Naive thymus-derived CD8-positive, alpha-beta T cell (primary cell): ENCODE measurements at places on chromosomes 11 and 22.

- DNase-seq: no peak
Observed at GRCh38 chr11:124519850-124520549, 23.5 kb downstream of the OR8B12 start.

DNA sequence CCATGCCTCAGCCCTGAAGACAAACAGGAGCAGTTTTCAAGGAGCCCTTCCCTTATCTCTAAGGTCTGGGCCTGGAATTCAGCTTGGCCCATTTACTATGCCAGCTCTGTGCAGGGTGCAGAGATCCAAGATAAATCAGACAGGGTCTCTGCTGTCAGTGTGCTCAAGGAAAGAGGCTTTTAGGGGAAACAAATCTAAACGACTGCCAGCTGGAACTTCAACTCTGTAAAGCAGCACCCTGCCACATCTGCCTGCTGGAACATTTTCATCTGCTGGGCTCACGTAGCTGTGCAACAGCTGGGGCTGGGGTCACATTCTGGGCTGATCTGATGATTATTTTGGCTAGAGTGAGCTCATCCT lies 19.8 kb upstream of the EHF start:
- no peak for DNase-seq

GRCh38 chr11:82105331-82105998 lies 628.2 kb downstream of the FAM181B start:
- DNase-seq: no peak

DNA sequence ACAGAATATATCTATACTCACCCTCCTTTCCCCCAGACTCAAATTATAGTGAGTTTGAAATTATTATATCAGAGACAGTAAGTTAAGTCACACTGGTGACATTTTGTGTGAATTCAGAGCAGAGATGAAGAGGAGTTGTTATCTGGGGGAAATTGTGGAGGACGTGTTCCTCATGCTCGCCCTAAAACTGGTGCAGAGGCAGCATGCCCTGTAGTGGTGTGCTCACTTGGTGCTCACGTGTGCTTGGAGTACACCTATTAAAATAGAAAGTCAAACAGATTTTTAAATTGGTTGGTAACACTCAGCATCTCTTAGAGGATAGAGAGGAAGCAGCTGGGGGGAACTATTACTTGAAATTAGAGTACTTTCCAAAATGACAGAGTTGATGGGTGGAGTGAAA lies 51.6 kb upstream of the ADSL start:
- DNase-seq: no peak

DNA sequence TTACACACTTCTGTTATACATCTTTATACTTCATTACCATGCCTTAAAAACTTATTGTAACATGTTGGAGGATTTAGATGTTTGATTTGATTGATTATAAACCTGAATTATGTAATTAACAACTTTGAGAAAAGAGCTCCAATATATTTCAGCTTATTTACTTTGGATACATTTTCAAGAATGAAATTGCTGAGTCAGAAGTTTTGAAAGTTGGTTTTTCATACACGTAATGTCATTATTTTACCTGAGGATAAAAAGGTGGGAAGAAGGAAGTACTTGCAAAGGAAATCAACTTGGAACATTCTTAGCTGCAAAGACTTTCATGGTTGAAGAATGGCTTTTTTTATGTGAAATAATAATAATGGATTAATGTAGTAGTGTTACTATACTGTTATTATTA lies 677.2 kb downstream of the FAM181B start:
- no peak for DNase-seq

GRCh38 chr11:64019106-64020037 lies 16.4 kb upstream of the FLRT1 start:
- no peak for DNase-seq

DNA sequence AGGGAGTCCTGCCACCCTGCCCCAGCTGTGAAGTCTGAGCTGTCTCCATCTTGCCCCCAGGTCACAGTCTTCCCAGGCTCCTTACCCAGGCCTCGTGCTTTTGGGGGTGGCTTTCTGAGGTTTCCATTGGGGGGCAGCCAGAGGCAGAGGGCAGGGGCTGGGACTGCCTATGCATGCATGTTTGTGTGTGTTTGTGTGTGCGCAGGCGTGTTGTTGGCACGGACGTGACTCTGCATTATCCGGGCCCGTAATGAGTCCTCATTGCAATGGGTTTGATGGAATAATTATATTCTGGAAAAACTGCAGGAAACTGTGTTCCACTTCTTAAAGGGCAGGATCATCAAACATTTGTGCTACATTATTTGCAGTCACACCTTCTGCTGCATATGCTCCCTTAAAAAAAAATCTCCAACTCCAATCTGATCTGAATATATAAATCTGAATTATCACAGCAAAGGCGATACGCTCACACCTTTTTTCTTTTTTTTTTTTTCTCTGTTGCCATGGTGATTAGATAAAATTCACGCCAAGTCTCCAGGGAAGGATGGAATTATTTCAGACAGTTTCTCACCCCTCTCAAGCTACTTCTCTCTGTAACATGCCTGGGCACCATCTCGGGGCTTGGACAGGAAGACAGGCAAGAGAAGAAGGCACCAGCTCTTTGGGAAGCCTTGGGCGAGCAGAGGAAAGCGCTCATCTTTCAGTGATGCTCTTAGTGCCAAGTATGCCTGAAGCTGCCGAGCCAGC lies 45.9 kb downstream of the DSCAML1 start:
- no peak for DNase-seq

DNA sequence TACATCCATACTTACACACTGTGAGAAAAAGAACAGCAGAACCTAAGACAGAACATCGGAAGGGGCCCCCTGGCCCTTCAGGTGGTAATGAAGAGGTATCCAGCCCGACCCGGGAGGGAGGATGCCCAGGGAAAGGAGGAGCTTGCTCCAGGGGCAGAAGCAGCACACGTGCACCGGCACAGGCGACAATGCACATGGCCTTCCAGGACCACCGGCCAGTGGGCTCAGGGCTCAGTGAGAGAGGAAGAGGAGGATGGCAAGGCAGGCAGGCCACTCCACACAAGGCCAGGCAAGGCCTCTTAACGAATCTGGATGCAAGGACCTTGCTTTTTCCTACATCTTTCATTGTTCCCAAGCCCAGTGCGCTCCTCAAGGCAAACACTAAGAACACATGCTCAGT lies 52.6 kb downstream of the MICAL3 start:
- no peak for DNase-seq

DNA sequence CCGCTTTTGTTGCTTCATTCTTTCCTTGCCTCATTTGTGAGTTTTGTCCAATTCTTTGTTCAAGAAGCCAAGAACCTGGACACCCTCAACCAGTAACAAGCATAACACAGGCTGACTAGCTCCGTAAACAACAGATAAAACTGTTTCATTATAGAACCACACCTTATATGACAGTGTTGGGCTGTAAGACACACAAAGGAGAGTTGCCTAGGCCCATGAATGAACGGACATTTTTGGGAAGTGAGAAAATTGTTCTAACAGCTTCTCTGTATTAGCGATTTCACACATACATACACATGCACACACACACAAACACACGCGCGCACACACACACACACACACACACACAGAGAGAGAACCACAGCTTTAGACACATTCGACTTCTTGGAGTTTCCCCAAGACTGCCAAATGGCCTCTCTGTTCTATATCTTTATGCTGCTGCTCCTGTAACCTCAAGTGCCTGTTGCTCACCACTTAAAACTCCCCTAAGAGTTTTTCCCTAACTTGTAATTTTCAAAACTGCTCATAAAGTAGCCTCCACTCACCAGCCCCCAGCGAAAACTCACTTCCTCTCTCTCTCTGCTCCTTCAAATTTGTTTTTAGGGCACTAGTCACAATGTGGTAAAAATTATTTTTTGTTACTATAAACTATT lies 35.9 kb downstream of the CTSC start:
- DNase-seq: no peak

GRCh38 chr11:69874178-69874983 lies 55.2 kb upstream of the FGF3 start:
- no peak for DNase-seq

GRCh38 chr11:65420506-65420905 lies 2.1 kb upstream of the NEAT1 start:
- no peak for DNase-seq

- no peak for DNase-seq
Observed at GRCh38 chr11:61279934-61280659, 15.0 kb downstream of the VWCE start.

GRCh38 chr11:65499713-65500386 lies 1.0 kb downstream of the MALAT1 start:
- no peak for DNase-seq

DNA sequence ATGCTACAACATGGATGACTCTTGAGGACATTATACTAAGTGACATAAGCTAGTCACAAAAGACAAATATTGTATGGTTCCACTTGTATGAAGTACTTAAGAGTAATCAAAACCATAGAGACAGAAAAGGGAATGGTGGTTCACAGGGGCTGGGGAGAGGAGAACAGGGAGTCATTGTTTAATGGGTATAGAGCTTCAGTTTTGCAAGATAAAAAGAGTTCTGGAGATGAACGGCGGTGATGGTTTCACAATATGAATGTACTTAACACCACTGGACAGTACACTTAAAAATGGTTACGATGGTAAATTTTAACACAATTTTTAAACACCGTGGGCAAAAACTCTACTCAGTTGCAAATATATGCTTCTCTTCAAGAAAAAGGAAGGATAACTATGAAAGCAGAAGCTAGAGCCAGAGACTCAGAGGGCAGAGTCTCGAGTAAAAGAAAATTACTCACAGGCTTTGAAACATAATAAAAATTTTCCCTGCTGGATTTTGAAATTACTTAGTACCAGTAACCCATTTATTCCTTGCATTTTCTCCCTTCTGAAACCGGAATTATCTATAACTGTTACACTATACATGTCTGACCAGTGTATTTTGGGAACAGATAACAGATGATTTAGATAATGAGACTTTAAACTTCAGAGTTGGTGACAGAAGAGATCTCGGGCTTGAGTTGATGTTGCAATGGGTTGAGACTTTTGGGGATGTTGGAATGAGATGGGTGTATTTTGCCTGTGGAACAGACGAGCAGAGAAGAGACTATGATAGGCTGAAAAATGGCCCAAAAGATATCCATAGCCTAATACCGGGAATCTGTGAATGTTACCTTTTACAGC lies 15.0 kb downstream of the MRTFA start:
- no peak for DNase-seq

DNA sequence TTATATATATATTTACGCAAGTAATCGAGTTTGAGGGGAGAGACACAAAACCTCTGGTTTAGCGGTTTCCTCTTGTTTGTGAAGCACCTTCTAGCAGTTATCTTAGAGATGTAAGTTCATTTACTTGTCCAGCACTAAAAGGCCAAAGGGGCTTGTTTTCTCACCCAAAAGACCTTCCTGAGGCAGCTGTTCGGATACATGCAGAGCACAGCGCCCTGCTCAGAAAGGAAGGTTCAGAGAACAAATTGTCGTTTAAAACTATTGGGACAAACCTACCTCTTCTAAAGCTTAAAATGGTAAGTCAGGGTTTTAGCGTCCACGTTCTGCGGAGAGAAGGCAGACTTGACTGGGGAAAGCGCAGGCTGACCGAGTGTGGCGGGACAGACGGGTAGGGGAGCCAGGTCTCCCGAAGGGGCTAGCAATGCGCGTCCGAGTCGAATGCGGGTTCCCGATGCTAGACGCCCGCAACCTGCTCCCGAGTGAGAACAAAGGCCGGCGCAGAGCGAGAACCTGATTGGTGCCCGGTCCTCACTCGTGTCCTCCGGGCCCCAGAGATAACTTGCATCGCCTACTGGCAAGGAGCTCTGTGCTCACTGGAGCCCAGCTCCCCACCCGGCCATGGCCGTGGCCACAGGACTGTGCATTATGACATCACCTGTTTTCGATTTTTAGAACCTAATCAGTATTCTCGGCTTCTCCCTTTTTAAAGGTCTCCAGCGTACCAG lies 1.0 kb upstream of the SESN3 start:
- peak; percentile 60 for DNase-seq

- no peak for DNase-seq
Observed at GRCh38 chr11:36622431-36623136, 24.5 kb upstream of the RAG2 start.

DNA sequence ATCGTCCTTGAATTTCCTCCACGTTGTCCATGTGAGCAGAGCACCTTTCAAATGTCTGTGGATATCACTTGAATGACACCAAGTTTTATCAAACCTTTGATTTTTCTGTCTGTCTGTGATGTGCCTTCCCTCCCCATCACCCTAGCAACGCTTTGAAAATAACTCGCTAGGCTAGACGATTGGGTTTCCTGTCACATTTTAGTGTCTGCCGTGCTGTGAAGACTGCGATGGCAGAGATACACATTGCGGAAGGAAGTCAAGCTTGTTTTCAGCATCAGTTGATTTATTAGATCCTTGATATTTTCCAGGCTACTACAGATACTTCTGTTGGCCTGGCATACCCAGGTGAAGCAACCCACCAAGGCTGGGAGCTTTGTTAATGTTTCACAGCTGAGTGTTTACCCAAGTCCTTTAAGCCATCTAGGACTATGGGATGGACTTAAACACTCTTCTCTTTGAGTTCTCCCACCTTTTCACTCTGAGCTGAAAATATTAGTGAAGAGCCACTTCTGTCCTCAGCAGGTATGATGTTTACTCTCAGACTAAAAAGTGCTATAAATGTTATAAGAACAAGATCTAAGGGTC lies 93.6 kb upstream of the CD44 start:
- DNase-seq: peak; percentile 81

DNA sequence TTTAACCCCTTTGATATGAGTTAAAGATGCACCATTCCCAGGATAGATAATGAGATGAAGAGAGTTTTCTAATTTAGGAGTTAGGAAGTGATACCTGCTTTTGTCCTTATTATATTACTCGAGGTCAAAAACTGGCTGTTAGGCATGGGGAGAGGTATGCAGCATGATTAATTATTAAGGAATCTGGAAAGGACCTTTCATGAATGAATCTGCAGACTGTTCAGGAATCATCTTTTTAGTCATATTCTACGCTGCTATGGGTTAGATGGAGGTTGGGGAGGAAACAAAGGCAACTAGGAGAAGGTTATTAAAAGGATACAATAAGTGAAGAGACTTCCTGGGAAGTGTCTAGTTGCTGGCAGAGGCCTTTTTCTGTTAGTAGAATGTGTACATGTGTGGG lies 492.4 kb upstream of the CCDC90B start:
- DNase-seq: no peak

GRCh38 chr11:46236918-46237247 lies 40.6 kb upstream of the CREB3L1 start:
- DNase-seq: no peak

- DNase-seq: no peak
Observed at GRCh38 chr11:9099617-9100016, 8.2 kb upstream of the SCUBE2 start.

- DNase-seq: peak; percentile 72
Observed at GRCh38 chr11:22690871-22691270, 24.5 kb downstream of the GAS2 start.

- DNase-seq: peak; percentile 80
Observed at GRCh38 chr11:66386171-66387069, 14.9 kb upstream of the SLC29A2 start.

- DNase-seq: no peak
Observed at GRCh38 chr11:128708660-128709059, 14.8 kb downstream of the FLI1 start.

- DNase-seq: no peak
Observed at GRCh38 chr22:20264614-20265452, 3.3 kb downstream of the RTN4R start.

- no peak for DNase-seq
Observed at GRCh38 chr11:57658023-57658361, 430 bp downstream of the CLP1 start.
